ENCODE measurements at places on chromosomes 6 and 20.

DNA sequence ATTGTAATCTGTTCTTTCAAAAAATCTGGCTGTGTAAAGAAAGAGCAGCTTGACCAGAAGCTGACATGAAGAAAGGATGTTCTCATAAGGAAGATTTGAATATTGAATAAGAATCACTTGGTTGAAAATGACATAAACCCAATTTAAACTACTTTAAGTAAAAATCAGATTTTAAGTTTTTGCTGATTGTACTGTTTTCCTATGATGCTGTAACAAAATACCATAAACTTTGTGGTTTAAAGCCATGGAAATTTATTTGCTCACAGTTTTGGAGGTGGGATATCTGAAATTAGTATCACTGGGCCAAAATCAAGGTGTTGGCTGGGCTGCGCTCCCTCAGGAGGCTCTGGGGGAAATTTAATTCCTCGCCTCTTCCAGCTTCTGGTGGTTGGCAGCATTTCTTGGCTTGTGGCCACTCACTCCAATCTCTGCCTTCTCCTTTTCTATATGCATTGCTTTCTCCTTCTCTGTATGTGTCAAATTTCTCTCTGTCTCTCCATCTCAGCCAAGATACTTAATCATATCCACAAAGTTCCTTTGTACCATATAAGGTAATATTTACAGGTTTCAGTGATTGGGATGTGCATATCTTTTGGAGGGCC, 141.2 kb upstream of the ZFP64 start:
- no peak for DNase-seq

DNA sequence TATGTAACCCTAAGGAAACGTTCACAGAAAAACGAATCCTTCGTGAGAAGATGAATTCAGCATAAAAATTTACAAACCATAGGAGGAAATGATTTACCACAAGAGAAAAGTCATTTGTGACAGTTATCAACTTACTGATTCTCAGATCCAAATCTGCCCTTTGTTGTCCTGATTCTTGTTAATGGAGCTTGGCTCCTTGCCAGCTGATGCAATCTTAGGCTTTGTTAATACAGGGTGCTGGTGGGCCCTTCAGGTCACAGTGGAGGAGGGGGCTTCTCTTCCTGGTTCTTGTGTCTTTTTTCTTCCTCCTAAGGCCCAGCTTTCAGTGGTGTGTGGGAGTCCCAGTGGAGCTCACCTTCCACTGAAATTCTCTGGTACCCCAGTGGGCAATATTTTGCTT, 108.4 kb upstream of the MAP3K7 start:
- DNase-seq: no peak

GRCh38 chr6:131033631-131034030, 29.4 kb downstream of the EPB41L2 start:
- DNase-seq: no peak

- DNase-seq: no peak
Observed at GRCh38 chr6:149451376-149452036, 33.3 kb downstream of the ZC3H12D start.

DNA sequence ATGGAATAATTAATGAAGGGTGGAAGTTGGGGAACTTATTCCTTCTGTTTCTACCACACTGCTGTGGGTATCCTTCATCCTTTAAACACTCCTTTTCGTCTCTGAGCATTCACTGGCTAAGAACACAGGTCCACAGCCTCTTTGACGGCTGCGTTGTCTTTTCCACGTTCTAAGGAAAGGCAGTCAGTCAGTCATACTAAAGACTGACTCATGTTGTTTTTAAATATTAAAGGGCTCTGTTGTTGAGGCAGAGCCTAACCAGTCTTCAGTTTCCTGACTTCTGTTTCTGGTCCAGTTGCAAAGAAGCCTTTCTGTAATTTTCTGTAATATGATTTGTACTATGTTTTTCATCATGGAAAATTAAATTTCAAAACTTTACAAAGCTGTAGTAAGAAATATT, 48.0 kb downstream of the UST start:
- DNase-seq: no peak

DNA sequence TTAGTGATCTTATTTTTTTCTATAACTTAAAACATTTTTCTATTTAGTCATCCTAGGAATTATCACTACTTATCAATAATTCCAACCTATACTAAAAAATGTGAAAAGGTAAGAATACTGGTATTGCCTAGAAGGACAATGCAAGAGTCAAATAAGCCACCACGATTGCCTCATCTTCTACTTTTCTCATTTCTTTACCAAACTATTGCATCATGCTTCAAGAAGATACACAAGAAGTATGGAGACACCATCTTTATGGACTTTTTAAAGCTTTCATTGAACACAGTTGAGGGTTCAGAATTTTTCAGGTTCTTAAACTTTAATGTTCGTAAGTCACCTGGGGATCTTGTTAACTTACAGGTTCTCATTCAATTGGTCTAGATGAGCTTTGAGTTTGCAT, 25.9 kb downstream of the ELOVL2 start:
- DNase-seq: no peak

GRCh38 chr6:148530976-148531375, 188.3 kb downstream of the SASH1 start:
- no peak for DNase-seq

- peak; percentile 96 for DNase-seq
Observed at GRCh38 chr6:79777713-79778579, 146.8 kb downstream of the SH3BGRL2 start.

DNA sequence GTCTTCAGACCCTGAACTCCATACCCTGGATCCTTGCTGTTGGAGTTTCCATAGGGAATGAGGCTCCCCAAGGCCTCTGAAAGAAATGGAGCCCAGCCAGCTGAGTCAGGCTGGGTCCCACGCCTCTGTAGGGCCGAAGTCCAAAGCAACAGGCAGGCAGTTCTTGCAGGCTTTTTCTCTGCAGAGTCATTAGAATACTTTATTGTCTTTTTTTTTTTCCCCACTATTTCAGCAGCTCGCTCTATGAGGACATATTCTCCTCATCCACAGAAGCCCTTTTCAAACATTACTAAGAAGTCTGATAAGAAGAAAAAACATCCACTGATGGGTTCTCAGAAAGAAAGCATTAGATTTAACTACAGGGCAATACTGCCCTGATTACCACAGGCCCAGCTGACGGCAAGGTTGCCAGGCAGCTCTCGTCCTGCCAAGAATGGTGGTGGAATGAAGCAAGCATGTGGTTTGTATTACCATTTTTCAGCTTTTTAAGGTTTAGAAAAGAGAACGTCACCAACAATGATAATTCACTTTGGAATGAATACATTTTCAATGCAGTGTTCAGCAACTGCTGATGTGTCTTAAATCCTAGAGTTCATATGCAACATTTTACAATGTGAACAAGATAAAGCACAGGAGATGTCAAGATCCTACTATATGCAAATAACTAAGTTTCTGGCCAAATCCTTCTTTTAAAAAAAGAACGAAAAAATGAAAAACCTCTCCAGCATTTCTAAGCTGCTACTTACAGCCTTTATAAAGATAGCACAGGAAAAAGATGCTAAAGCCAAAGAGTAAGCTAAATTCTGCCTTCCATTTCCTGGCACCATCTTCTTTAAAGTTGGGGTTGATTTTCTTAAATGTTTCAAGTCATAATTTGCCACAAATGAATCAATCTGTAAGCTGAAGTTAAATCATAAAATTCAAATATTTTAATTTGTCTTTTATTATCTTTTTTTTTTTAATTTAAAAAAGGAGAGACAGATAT, 223.6 kb upstream of the CITED2 start:
- no peak for DNase-seq

DNA sequence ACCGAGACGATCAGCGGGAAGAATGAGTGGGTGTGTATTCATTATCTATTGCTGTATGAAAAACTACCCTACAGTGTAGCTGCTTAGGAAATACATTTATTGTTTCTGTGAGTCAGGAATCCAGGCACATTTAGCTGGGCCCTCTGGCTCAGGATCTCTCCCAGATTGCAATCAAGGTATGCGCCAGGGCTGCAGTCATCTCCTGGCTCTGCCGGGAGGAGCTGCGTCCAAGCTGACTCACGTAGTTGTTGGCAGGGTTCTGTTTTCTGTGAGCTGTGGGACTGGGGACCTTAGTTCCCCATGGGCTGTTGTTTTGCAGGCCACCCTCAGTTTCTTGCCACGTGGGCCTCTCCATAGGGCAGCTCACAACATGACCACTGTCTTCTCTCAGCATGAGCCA, 68.2 kb upstream of the FUCA2 start:
- DNase-seq: no peak

DNA sequence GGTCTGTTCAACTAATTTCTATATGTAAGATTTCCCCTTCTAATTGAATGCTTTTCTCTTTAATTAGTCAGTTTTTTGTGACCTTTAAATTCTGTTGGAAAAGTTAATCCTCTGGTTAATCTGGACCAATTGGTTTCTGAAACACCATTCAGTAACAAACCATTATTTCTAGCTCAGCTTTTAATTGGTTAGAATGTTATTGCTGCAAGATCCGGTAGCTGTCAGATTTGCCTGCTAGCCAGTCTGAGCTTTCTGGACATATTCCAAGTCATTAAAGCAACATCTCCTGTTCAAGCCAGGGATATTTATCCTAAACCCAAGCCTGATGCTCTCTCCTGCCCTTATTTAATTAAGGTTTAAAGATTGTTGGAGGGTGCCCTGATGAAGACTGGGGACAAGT, 55.1 kb upstream of the FBXL4 start:
- peak; percentile 64 for DNase-seq

GRCh38 chr6:120173250-120173649, 823.7 kb upstream of the MAN1A1 start:
- no peak for DNase-seq

- DNase-seq: no peak
Observed at GRCh38 chr6:9100869-9101580, 665.7 kb upstream of the SLC35B3 start.

DNA sequence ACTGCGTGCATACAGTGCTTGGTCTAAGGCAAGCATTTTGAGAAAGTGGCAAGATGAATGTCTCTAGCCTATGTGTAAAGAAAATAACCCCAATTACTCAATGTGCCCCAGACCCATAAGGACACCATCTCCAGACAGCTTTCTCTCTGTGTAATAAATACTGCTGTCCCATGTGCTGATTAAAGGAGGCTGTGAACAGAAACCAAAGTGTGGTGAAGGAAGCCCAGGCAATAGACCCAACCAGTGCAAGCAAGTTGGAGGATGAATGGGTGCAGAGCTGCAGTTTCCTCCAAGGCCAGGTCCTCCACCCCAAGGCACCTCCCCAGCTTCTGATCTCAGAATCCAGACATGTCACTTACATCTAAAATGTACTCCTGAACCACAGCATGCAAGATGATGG, 60.6 kb downstream of the TRAM2 start:
- no peak for DNase-seq

DNA sequence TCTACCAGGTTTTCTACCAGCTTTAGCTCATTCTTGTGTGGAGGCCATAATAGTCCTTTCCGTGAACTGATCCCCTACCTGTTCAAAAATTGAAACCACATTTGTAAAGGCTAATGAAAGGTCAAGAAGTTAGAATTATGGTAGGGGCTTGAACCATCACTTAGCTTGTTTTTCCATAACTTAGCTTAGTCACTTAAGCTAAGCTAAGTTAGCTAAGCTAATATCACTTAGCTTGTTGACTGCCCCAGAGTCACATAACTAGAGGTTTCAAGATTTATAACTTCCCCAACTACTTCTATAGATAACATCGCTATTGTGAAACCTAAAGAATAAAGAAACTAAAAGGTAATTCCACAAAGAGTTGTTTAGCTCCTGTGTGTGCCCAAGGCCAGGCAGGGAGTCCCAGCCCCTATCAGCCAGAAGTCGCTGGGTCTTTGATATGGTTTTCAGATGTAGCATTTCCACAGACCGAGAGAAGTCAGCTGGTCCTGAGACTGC, 131.8 kb downstream of the VEGFA start:
- no peak for DNase-seq

DNA sequence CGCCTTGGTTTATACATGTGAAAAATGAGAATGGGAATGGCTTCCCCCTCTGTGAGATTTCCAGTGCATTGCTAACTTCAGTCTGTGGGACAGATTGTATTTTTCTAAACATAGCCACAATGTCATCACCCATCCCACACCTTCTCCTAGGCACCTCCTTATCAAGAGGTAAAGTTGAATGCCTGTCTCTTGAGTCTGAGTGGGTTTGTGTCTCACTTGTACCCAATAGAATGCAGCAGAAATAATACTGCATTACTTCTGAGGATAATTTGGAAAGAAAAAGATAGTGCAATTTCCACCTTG, 27.9 kb downstream of the RIN2 start:
- no peak for DNase-seq

- no peak for DNase-seq
Observed at GRCh38 chr20:63402181-63402859, 41.2 kb upstream of the CHRNA4 start.

DNA sequence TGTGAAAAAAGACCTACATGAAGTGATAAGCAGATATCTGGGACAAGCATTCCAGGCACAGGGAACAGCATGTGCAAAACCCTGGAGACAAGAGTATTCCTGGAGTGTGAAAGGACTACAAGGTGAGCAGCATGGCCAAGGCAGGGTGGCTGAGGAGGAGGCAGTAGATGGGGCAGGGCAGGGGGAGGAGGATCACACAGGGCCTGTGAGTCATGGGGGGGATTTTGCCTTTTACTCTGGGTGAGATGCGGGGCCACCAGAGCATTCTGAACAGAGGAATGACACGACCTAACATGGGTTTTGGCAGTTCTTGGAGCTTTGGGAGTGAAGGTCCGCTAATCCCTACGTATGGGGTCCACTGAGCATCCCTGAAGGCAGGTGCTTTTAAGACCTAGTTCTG, 69.8 kb upstream of the CCN6 start:
- no peak for DNase-seq

DNA sequence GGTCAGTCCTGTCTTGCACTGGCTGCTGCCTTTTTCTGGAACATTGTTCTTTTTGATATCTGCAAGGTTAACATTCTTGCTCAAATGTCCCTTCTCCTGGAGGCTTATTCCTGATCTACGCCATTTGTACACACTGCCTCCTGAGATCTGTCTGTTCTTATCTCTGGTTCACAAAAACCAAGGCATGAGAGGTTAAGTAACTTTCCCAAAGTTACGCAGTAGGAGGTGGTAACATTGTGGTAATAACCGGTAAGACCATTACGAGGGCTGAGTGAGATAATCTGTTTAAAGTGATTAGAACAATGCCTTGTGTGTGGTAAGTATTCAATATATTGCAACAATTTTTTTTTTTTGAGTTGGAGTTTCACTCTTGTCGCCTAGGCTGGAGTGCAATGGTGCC, 132.1 kb downstream of the FNDC1 start:
- no peak for DNase-seq

- DNase-seq: no peak
Observed at GRCh38 chr6:26349964-26350857, 14.8 kb upstream of the BTN3A2 start.

DNA sequence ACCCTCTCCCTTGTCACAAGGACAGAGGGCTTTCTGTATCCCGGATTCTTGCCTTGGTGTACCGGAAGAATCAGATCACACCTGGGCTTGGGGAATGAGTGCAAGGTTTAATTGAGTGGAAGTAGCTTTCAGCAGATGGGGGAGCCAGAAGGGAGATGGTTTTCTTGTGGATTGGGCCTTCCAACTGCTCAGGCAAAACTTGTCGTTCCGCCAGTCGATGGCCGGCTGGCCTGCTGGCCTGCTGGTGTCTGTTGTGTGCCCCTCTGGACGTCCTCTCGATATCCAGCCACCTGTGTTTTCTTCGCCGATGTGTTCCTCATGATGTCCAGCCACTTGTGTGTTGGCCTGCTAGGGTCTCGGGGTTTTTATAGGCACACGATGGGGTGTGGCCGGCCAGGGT, 168.1 kb downstream of the CDKAL1 start:
- DNase-seq: no peak

GRCh38 chr20:46992640-46993035, 98.0 kb downstream of the EYA2 start:
- DNase-seq: no peak

GRCh38 chr6:44335631-44336030, 6.8 kb upstream of the SPATS1 start:
- no peak for DNase-seq

- no peak for DNase-seq
Observed at GRCh38 chr20:51001430-51002265, 21.3 kb downstream of the KCNG1 start.

All from D341Med (cell line).